Fibroblast of skin of right quadriceps (primary cell): ENCODE measurements at places on chromosomes 2 and 18.

- peak; percentile 68 for DNase-seq
These were observed 3.2 kb upstream of the NEU2 start for GRCh38 chr2:233029321-233029720.

DNA sequence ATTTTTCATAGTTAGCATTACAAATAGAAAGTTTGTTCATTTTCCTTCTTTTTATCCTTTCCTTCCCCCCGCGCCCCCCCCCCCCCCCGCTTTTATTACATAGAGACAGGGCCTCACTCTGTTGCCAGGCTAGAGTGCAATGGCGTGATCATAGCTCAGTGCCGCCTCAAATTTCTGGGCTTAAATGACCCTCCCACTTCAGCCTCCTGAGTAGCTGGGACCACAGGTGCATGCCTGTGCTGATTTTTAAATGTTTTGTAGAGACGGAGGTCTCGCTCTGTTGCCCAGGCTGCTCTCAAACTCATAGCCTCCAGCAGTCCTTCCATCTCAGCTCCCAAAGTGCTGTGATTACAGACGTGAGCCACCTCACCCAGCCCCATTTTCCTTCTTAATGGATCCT is 91.2 kb upstream of the ALPP start:
- no peak for DNase-seq

GRCh38 chr2:15560140-15560987 is 770 bp downstream of the NBAS start:
- peak; percentile 14 for DNase-seq

- no peak for DNase-seq
These were observed 42.3 kb upstream of the TEX51 start for GRCh38 chr2:126856403-126856802.

GRCh38 chr2:106991866-106992265 is 105.9 kb upstream of the ST6GAL2 start:
- no peak for DNase-seq

DNA sequence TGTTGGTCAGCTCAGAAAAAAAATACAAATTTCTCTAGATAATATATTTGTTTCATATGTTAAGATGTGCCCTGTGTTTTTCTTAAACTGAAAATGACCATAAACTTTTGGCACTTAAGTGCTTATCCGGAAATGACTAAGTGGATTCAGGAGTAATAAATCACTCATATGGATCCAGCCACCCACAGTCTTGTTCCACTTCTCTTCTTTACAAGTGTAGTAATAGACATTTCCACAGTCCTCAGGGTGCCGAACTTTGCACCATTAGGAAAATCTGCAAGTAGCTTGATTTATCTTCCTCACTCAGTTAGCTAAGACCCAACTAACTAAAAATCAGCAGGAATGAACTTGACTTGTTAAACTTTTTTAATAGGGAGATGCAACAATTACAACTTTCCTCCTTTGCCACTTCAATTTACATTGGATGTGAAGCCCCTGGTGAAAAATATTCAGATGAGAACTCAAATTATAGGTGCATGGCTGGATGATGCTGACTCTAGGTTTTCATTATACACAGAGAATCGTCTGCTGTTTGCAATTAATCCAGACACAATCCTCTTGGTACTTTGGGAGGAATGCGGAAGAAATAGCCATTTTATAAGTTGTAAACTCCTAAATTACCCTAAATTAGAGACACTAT is 322.5 kb downstream of the ARHGAP15 start:
- DNase-seq: peak; percentile 65

DNA sequence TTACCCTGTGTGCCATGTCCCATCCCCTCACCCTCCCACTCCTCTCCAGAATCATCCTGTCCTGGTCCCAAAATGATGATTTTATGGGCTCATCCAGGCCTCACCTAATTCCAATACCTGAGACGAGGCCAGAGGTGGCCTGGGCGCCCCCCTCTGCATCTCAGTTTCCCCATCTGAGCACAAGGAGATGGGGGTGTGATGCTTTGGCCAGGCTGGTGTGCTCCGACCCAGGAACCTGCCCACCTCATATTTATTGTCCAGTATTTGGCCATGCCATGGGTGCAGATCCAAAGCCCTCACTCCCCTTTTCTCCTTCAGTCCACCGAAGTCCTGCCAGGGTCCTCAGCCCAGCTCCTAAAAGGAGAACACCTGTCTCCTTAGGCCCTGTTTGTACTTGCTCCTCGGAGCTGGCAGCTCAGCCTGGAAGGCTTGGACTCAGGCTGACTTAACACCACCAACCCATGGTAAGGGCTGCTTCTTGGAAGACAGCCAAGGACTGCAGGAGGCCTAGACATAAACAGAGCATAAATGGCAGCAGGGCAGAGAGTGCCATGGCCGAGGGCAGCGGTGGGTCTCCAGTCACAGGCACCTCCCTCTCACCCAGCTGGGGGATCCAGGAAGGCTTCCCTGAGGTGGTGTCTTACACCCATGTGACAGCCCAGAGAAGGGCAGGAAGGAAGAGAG is 3.6 kb downstream of the TEX51 start:
- DNase-seq: no peak

GRCh38 chr2:46439582-46439981 is 39.8 kb upstream of the TMEM247 start:
- DNase-seq: no peak

- DNase-seq: peak; percentile 68
These were observed 402.0 kb upstream of the MMADHC start for GRCh38 chr2:149989447-149990063.

DNA sequence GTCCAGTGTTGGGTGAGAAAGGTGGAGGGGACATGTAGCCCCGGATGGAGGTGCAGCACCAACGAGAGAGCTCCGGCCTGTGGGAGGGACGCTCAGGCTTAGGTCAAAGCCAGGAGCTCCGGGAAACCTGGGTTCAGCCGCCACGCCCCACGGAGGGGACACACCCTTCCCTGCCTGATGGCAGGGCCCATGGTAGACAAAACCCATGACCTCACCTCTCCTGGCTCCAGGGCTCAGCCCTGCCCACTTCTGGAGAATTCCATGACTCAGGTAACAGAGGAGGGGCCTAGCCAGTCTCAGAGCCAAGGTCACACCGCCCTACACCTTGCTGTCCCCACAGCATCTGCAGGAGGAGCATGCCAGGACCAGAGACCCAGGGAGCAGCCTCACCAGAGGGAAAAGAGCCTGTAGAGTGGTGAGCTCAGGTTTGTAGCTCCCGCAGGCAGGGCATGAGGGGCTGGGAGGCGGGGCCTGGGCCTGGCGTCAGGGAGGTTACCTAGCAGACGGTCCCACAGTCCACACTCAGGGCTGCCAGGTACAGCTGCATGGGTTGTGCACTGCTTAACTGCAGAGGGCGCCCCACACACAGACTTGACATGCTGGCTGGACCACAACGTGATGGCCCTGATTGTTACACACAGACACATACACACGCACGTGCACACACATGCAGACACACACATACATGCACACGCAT is 70.8 kb upstream of the SMAD7 start:
- DNase-seq: peak; percentile 31

- no peak for DNase-seq
These were observed 624.4 kb upstream of the SOX11 start for GRCh38 chr2:5067816-5068215.

GRCh38 chr2:44941551-44942234 is at the start of gene SIX3:
Gene SIX3, plus strand, starts transcription at chr2:44941702. Its CDS starts 403 bp downstream, at chr2:44942105.
- no peak for DNase-seq

GRCh38 chr18:46917108-46917802 is at the start of the genes KATNAL2 and PIAS2:
Gene KATNAL2, plus strand, starts transcription at chr18:46917602. Its CDS starts 29,271 bp downstream, at chr18:46946873.
Gene PIAS2, minus strand, starts transcription at chr18:46917507. Its CDS starts 162 bp downstream, at chr18:46917345.
- DNase-seq: peak; percentile 72

GRCh38 chr2:85277416-85278158 is 50.2 kb downstream of the TGOLN2 start:
- DNase-seq: peak; percentile 97

GRCh38 chr2:9205963-9206948 is at the start of gene ASAP2:
Gene ASAP2, plus strand, starts transcription at chr2:9206812. Its CDS starts 293 bp downstream, at chr2:9207105.
- peak; percentile 71 for DNase-seq

- no peak for DNase-seq
These were observed 74.2 kb downstream of the INO80D start for GRCh38 chr2:206011795-206012194.

GRCh38 chr2:51145761-51146160 is 113.8 kb upstream of the NRXN1 start:
- DNase-seq: no peak

GRCh38 chr2:214378455-214379103 is 32.3 kb upstream of the VWC2L start:
- no peak for DNase-seq

GRCh38 chr2:147630585-147630984 is 214.2 kb upstream of the ACVR2A start:
- DNase-seq: no peak

- no peak for DNase-seq
These were observed 1.2 kb upstream of the CNNM4 start for GRCh38 chr2:96759548-96759947.

DNA sequence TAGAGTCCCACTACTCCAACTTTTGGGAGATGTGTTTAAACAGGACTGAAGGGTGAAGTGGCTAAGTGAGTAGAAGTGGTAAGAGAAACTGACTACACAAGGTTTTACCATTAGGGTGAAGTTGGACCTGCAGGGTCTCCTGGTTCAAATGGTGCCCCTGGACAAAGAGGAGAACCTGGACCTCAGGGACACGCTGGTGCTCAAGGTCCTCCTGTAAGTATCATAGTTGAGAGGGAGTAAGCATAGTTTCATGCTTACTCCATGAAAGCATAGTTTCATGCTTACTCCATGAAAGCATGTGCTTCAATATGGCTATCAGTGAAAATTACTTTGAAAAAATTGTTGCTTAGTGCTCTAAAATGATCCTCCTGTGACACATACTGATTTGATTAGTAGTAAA is 19.1 kb downstream of the COL3A1 start:
- no peak for DNase-seq

GRCh38 chr2:235848946-235849345 is 319.2 kb downstream of the GBX2 start:
- DNase-seq: no peak

GRCh38 chr18:23401400-23402347 is 51.4 kb upstream of the RIOK3 start:
- peak; percentile 72 for DNase-seq

DNA sequence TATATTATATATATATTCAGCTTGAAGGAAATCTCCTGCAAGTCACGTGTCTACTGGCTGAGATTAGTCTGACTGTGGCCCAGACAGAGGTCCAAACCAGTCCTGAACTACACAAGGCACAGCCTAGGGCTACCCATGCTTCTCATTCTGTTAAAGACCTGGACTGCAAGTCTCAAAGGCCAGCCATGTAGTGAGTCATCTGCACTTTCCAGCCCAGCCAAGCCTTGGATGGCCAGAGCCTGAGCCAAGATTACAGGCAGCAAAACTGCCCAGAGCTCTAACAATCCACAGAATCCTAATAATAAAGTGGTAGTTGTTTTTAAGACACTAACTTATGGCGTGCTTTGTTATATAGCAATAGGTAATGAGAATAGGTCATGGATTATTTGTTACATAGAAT is 259.6 kb downstream of the SS18 start:
- DNase-seq: peak; percentile 44

DNA sequence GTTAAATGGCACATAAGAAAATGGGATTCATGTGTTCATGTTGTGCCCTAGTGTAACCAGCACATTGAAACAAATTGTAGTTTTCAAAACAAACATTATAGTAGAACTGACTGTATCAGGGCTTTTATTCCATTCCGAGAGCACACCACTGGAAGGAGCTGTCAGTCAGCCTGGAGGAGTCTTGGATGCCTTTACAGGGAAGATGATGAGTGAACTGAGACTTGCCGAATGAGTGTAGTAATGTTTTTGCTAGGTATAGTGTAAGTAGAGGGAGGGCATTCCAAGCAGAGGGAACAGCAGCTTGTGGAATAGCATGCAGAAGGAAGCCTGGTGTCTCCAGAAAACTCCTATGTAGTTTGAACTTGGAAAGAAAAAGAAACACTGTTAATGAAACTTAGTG is 183.5 kb downstream of the MCFD2 start:
- DNase-seq: no peak

GRCh38 chr2:101847661-101848339 is 144.0 kb upstream of the IL1R2 start:
- DNase-seq: no peak

GRCh38 chr2:176002688-176003210 is 682 bp upstream of the LNPK start:
- DNase-seq: peak; percentile 24

DNA sequence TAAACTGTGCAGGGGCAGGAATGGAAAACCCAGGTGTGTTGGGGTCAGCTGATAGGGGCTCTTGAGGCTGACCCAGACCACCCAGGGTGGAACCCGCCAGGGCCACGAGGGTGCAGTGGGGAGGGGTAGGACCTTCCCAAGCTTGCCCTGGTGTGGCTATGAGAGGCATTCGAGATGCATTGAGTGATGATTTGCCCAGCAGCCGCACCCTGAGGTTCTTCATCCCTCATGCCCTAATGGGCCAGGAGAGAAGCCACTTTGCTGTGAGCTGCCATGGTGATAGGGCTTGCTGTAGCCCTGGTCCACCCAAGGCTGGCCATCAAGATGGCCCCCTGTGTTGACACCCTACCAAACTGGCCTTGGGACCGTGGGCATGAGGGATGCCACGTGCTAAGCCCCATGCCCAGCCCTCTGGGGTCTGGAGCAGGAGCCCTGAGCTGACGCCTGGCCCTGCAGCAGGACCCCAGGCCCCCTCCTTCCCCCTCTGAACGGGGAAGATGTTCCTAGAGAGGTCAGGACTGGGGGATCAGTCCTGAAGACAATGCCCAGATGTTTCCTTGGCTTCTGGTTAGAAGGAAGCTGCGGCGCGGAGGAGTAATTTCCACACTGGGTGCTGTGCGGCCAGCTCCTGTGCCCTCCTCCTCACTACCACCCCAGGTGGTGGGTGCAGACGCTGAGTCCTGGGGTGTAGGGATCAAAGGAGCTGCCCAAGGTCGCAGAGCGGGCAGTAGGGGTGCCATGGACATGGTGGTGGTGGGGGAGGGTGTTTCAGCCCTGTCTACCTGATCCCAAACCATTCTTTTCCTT is 122.5 kb upstream of the HDAC4 start:
- DNase-seq: no peak

GRCh38 chr18:54396760-54397159 is 39.1 kb downstream of the C18orf54 start:
- DNase-seq: no peak

DNA sequence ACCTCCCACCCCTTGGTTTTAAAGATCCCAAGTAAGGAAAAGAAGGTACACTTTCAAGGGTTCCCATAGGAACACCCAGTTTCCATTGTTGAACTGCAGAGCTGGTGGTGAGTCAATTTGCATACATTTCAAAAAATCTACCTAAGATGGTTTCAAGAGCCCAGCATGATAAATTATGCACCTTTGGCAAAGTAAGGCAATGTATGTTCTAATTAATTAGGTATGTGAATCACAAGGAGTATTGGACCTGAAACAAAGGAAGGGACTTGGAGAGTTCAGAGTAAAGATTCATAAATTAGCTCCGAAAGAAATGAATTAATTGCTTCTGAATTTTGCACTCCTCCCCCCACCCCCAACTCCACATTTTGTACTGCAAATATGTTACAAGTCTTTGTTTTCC is 459.7 kb downstream of the LRATD1 start:
- peak; percentile 73 for DNase-seq
